ENCODE measurements at places on chromosomes 16 and 17.

DNA sequence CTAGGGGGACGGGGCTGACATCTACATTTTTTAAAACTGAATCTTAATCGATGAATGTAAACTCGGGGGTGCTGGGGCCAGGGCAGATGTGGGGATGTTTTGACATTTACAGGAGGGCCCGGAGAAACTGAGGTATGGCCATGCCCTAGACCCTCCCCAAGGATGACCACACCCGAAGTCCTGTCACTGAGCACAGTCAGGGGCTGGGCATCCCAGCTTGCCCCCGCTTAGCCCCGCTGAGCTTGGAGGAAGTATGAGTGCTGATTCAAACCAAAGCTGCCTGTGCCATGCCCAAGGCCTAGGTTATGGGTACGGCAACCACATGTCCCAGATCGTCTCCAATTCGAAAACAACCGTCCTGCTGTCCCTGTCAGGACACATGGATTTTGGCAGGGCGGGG is 21.4 kb downstream of the ADAM11 start:
- H3K4me3 ChIP-seq = no peak overlapping the region
- no peaks in the 10 kb centered on the region for H3K36me3 ChIP-seq
- peaks cover 32% of the 10 kb centered on the region for H3K4me1 ChIP-seq
- H3K27ac ChIP-seq = no peak overlapping the region
- H3K27me3 ChIP-seq = no peaks in the 10 kb centered on the region

DNA sequence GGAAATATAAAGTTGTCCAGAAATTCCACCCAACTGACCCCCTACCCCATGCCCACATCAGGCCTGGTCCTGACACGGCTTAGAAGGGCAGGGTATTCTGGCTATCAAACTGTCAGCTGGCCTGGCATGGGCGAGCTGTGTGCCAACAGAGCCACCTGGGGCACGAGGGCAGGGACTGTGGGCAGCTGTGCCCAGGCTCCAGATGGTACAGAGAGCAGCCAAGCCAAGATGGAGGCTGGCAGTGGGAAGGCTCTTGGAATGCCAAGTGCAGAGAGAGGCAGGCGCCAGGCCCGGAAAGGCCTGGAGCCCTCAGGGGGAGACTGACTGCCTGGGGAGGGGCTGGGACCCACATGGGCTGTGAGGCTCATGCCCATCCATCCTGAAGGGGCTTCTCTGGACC is 24.3 kb upstream of the PHF12 start:
- H3K4me1 ChIP-seq = peaks cover 27% of the 10 kb centered on the region
- H3K4me3 ChIP-seq = no peak overlapping the region
- H3K27ac ChIP-seq = no peak overlapping the region

DNA sequence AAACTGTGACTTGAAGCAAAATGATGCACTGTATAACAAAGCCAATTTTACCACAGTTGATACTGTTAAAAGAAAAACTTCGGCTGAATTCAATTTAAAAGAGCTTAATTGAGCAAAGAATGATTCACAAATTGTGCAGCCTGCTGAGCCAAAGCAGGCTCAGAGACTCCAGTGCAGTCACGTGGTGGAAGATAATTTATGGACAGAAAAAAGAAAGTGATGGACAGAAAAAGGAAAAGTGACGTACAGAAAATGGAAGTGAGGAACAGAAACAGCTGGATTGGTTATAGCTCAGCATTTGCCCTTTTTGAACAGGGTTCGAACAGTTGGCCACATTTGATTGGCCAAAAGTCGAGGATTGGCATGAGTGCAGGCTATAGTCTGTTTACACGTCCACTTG is 25.7 kb downstream of the ZSWIM7 start:
- no peaks in the 10 kb centered on the region for H3K36me3 ChIP-seq
- H3K4me1 ChIP-seq = no peaks in the 10 kb centered on the region
- H3K4me3 ChIP-seq = no peak overlapping the region
- H3K27me3 ChIP-seq = no peaks in the 10 kb centered on the region
- H3K27ac ChIP-seq = no peak overlapping the region

- no peak overlapping the region for H3K27ac ChIP-seq
- no peak overlapping the region for H3K4me3 ChIP-seq
- H3K4me1 ChIP-seq = no peaks in the 10 kb centered on the region
- no peaks in the 10 kb centered on the region for H3K27me3 ChIP-seq
- H3K36me3 ChIP-seq = no peaks in the 10 kb centered on the region
- no peak for DNase-seq
These were observed 60.0 kb upstream of the CHMP6 start for GRCh38 chr17:80931421-80932265.

GRCh38 chr17:32873114-32873513 is 3.8 kb downstream of the MYO1D start:
- no peaks in the 10 kb centered on the region for H3K27me3 ChIP-seq
- H3K4me3 ChIP-seq = no peak overlapping the region
- H3K4me1 ChIP-seq = peaks cover 17% of the 10 kb centered on the region
- no peaks in the 10 kb centered on the region for H3K36me3 ChIP-seq
- DNase-seq = no peak

DNA sequence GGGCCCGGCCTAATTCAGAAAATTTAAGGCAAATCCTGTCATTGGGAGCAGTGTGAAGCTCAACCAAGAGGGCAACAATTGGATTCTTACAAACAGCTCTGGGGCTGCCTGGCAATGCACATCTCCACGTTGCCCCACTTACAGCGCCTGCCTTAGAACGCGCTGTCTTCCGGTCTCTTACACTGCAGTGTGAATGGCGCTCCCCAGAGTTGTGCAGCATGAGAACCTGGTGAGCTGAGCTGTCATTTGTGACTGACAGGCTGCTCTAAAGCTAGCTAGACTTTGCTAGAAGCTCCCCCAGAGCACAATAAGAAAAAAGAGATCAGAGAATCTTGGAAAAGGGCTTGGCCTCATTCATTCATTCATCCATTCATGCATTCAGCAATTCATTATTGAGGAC is 64.5 kb upstream of the PLCG2 start:
- H3K27me3 ChIP-seq = no peaks in the 10 kb centered on the region
- no peak overlapping the region for H3K4me3 ChIP-seq
- DNase-seq = no peak
- H3K27ac ChIP-seq = no peak overlapping the region

DNA sequence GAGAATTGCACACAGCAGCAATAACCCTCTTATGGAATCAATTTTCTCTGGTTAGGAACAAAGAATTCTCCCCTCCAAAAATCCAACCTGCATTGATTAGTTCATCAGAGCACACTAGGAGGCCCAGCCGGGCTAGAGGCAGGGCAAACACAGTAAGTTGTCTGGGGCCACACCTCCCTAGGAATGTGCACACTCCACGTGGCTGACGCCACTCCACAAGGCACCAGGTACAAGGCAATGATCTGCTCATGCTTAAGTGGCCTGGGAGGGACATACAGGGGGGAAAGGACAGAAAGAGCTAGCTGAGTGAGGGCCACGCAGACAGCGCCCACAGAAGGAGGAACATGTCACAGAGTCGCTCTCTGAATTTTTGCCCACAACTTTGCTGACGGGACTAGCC is 107.6 kb downstream of the SLC39A11 start:
- no peaks in the 10 kb centered on the region for H3K27me3 ChIP-seq
- no peak overlapping the region for H3K4me3 ChIP-seq
- no peak for DNase-seq
- no peak overlapping the region for H3K27ac ChIP-seq
- peaks cover 4% of the 10 kb centered on the region for H3K4me1 ChIP-seq
